Activated CD4-positive, alpha-beta T cell treated with anti-CD3 and anti-CD28 coated beads for 1 hour (primary cell): ENCODE measurements at places on chromosomes 5 and 9.

DNA sequence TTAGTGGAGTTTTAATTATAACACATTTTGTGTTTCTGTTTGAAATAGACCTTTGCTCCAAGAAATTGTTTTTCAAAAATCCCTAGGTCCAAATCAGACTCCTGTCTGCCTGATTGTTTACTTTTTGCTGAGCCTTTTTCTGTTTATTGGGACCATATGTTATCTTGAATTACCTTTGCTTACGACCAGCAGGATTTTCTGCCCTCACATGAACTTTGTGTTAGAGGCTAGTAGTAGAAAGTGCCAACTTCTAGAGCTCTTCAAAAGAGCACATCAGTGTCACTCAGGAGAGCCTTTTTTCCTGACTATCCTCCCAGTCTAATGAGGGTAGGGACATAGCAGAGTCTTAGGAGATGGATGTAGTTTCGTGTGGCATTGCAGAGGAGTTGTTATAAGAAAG, 10.2 kb downstream of the RECK start:
- no peak for DNase-seq

- DNase-seq = peak; percentile 79
Observed at GRCh38 chr9:129888293-129889121, 53.2 kb downstream of the USP20 start.

GRCh38 chr5:149938791-149939358, 5.7 kb downstream of the PDE6A start:
- DNase-seq = no peak

- no peak for DNase-seq
Observed at GRCh38 chr9:1759009-1759408, 256.1 kb upstream of the SMARCA2 start.

GRCh38 chr9:133901184-133901835, 90.8 kb downstream of the VAV2 start:
- DNase-seq = no peak

DNA sequence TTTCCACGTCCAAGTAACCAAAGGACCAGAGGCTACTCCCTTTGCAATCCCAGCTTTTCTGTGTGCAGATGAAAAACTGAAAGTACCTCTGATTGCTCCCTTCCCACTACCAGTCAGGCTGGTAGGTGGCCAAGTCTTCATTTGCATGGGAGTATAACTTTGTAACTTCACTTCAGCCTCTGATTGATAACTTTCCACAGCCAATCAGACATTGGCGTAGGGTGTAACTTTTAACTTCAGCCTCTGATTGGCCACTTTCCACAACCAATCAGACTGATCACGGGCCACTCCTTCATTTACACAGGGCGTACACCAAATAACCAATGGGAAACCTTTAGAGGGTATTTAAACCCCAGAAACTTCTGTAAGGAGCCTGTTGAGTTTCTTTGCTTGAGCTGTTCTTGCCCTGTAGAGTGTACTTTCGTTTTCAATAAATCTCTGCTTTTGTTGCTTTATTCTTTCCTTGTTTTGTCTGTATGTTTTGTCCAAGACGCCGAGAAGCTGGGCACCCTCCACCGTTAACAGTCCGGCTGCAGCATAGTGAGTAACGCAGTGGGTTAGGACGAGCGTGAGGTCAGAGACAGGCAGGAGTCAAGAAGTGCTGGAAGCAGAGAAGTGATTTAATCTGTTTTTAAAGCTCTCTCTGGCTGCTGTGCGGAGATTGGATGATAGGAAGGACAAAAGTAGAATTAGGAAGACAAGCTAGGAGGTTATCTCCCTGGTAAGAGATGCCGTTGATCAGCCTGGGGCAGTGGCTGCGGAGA, 3.5 kb upstream of the EXOSC2 start:
- DNase-seq = no peak

DNA sequence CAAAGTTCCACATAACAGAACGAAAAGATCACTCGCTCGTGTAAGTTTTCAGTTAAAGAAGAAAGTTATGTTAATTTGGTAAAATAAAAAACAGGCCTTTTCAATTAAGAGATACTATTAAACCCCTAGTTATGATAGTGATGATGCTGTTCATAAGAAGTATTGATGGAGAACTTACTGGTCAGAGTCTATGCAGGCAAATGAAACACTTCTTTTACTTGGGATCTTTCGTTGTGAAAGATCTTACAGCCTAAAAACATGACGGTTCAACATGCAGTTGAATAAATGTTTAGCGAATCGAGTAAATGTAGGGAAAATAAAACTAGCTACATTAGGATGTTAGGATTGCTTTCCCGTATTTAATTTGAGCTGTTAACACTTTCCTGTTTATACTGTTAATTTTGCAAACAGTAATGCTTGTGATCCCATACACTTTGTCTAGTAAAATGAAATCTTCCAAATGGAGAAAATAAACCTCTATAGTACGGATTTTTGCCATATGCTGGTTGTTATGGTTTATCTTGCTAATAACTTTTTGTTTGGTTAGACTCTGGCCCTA, 2.0 kb downstream of the RHOBTB3 start:
- no peak for DNase-seq

- DNase-seq = peak; percentile 5
Observed at GRCh38 chr5:378301-378891, 56.9 kb downstream of the AHRR start.

DNA sequence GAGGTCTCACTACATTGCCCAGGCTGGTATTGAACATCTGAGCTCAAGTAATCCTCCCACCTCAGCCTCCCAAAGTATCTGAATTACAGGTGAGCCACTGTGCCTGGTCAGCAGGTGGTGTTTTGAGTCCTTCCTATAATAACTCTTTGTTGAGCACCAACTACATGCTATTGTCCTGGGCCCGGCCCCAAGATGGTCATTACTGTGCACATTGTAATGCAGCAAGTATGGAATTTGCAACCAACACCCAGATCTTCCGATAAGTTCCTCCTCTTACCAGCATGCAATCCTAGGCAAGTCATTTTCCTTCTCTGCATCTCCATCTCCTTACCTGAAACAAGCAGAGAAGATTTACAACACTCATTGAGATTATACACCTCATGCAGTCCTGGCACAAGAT, 510.3 kb upstream of the KLF4 start:
- no peak for DNase-seq

DNA sequence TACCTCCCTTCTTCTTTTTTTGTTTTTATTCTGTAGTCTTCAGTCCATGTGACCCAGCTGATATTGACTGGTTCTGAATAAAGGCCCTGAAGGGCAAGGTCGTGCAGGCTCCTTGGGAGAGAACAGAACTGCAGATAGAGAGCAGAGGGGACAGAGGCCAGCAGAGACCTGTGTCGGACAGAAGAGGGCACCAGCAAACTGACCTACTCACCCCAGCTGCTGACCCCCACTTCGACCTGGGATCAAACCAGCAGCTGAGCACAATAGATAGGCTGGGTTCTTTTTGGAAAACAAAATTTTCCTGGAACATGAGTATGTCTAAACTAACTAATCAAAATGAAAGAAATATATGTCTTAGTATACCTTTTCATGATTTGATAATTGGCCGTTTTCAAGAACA, 695.1 kb downstream of the NR2F1-AS1 start:
- DNase-seq = no peak

DNA sequence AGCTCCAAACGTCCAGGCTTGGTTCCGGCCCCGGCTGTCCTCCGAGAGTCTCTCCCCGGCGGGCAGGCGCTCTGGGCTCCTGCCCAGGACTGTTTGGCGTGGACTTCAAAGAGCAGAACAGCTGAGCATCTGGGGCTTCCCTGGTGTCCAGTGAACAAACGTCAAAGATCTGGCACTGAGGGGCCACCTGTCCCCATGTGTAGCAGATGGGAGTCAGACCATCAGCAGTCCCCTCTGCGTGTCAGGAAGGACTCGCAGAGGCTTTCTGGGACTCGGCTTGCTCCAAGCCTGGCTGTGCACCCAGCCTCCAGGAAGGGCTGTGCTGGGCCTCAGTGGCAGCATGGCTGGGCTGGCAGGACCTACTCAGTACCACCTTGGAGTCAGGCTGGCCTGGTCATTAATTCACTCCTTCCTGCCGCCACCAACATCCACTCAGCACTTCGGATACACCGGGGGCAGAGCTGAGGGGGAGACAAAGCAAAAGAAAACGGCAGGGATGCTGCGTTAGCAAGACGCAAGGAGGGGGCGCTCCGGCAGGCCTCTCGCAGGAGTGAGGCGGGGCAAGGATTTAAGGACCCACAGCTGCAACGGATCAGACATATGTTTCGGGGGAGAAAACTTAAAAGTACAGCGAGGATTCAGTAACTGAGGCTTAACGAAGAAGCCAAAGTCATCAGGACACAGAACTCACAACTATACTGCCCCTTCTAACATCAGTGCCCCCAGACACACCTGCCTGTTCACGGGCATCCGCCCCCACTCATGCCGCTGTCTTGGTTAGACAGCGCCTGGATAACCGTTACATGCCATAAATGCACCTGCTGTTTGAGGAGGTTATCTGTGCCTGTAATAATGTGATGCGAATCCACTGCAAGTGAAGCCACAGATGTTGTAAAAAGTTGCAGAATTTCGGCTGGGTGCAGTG, 164.5 kb upstream of the PHYKPL start:
- DNase-seq = no peak

GRCh38 chr9:134544388-134545214, 97.0 kb upstream of the COL5A1 start:
- DNase-seq = no peak

GRCh38 chr5:145792840-145793239, 42.3 kb downstream of the PRELID2 start:
- DNase-seq = no peak

DNA sequence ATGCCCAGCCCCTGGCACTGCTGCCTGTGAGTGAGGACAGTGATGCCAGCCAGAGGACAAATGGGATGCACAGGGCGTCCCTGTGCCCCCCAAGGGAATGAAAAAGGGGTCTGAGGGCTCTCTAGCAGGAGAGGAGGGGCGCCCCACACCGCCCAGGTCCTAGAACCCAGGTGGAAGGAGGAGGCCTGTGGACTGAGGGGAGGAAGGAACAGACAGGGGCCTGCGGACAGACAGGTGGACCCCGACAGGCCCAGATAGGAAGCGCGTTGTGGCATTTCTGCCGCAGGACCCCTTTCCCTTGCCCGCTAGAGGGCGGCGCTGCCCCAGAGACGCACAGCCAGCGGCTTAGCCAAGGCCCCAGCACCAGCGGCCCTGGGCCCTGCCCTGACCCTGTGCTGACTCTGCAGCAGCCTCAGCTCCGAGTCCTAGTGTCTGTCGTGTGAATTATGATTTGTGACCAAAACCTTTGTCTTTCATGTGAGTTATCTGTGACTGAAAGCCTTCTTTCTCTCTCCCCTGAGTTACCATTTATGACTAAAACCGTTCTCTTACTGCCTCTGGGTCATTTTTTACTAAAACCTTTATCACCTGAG, 30.7 kb downstream of the TRIP13 start:
- peak; percentile 51 for DNase-seq

DNA sequence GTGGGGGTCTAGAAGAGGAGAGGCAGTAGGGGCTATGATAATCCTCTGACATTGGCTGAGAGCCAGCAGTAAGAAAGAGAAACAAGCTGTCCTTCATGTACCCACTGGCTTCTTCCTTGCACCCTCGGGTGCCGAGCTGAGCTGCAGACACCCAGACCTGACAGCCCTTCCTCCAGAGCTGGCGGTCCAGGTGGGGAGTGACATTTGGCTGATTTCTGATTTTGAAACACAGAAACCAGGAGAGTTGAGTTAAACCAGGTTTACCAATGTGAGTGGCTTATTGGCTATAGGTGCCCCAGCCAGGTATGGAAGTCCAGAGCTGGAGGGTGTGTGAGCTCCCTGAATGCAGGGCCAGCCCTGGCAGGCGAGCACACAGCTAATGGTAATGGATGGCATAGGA, 59.2 kb downstream of the GADD45G start:
- no peak for DNase-seq

DNA sequence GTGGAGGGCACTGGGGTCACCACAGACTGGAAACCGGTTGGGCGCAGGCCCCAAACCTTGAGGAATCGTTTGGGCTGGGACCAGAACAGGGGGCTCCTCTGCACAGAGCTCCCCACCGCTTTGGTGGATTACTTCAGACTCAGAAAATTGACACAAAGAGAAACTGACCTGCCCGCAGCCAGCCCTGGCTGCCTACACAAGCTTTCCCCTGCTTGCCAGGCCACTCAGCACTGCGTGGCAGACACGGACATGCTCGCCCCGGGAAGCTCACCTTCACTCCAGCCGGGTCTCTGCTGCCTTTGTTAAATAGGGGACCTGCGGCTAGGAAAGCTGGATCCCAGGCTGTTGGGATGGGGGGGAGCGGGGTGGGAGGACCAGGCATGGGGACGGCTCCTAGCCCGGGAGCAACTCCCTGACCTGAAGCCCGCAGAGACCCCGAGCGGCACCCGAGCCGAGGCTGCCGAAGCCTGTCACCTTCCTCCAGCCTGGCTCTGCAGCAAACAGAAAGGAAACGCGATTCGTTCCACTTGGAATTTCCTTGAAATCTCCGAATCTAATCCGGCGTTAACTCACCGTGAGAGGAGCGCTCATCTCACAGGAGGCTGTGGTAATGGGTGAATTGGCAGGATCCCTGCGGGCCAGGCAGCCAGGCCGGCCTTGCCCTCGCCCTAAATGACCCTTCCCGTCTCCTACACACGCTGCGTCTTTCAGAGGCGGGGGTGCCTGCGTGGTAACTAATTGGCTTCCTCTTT, 8.8 kb downstream of the PAX5 start:
- DNase-seq = no peak

DNA sequence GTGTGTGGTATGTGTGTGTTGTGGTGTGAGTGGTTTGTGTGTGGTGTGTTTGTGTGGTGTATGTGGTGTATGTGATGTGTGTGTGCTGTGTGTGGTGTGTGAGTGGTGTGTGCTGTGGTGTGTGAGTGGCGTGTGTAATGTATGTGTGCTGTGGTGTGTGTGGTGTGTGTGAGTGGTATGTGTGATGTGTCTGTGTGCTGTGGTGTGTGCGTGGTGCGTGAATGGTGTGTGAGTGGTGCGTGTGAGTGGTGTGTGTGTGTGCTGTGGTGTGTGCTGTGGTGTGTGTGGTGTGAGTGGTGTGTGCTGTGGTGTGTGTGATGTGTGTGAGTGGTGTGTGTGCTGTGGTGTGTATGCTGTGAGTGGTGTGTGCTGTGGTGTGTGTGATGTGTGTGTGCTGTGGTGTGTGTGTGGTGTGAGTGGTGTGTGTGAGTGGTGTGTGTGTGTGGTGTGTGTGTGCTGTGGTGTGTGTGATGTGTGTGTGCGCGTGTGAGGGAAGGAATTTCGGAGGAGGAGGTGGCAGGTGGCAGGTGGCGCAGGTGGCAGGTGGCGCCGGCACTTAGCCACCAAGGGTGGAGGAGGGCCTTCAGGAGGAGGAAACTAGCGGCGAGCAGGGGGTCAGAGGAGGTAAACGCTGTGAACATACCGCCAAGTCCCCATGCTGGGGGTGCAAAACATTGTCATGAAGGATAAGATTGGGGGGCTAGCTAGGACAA, 191.8 kb downstream of the MELK start:
- DNase-seq = no peak

- DNase-seq = no peak
Observed at GRCh38 chr5:111775224-111775623, 18.2 kb upstream of the NREP start.

DNA sequence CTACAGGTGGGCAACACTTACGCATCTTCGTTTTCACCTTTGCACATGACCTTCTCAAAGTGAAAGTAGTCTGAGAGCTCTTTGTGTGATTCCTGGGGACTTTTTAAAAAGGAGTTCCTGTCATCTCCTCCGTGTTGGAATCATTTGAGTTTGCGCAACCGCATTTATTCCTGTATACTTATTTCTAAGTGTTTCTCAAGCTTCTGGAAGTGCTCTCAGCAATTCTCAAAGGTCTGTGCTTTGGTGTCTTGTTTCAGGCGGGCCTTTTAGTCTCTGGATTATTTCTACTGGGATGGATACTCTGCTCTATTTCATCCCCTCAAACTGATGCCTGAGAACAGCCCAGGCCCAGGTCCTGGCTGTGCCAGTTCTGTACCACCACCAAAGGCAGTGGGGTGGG, 226.5 kb upstream of the TUT7 start:
- DNase-seq = no peak
